Stimulated activated CD4-positive, alpha-beta T cell treated with anti-CD3 and anti-CD28 coated beads, Interleukin-15, amount 100 ng/mL, for 1 hour (primary cell): ENCODE measurements at places on chromosomes 6 and 20.

DNA sequence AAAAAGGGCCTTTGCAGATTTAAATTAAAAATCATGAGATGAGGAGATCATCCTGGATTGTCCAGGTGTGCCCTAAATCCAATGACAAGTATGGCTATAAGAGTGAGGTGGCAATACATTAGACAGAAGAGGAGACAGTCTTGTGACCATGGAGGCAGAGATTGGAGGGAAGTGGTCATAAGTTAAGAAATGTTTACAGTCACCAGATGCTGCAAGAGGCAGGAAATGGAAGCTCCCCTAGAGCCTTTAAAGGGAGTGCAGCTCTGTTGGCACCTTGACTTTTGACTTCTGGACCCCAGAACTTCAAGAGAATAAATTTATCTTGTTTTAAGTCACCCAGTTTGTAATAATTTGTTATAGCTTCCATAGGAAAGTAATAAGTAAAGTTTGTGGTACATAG is 61.1 kb downstream of the HMGN3 start:
- DNase-seq, result no peak

- no peak for DNase-seq
Measured at GRCh38 chr6:3139090-3139903, 18.0 kb downstream of the TUBB2A start.

DNA sequence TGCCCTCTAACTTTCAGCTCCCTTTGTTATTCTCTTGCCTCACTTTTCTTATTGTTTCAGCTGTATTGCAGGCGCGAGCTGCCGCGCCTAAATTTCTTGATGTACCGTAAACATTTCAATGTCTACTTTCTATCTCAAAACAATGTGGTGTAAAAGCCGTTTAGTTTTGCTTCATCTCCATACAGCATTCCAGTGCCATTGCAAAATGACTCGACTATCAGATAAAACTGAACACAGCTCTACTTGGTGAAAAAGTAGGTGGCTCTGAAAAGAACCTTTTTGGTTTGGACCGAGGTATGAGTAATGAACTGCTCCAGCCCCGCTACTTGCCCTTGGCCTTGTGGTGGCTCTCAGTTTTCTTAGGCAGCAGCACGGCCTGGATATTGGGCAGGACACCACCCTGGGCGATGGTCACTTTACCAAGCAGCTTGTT is 74.6 kb downstream of the OR2B2 start:
- no peak for DNase-seq

DNA sequence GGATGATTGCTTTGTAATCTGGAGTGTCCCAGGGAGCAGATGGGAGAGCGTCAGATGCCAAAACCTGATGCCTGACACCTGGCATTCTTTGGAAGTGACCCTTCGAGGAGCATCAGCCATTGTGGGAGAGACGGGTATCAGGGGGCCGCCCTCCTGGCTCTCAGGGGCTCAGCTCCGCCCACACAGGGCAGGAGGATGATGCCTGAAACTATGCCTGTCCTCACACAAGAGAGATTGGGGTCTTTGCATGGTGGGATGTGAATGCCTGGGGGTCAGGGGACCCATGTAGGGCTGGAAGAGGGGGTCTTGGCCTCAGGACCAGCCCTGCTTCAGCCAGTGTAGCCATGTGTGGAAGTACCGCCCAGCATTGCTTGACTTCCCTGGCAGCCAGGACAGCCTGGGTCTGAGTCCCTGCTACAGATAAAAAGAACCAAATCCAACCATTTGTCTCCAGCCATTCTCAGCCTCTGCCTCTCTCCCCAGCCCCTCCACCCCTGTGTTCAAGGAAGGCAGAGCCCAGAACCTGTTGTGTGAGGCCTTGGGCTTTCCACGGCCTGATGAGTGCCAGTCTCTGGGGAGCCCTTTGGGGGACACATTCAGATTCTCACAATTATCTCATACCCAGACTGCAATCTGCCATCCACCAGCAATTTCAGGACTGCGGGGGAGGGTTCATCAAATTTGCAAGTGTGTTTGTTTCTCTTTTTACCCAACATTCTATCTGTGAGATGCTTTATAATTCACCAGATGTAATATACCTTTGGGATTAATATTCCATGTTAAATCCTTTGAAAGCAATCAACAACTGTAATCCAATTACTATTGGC is 371.2 kb downstream of the PREX1 start:
- DNase-seq, result no peak

- DNase-seq, result no peak
Measured at GRCh38 chr6:29566856-29567255, 7.3 kb upstream of the UBD start.

DNA sequence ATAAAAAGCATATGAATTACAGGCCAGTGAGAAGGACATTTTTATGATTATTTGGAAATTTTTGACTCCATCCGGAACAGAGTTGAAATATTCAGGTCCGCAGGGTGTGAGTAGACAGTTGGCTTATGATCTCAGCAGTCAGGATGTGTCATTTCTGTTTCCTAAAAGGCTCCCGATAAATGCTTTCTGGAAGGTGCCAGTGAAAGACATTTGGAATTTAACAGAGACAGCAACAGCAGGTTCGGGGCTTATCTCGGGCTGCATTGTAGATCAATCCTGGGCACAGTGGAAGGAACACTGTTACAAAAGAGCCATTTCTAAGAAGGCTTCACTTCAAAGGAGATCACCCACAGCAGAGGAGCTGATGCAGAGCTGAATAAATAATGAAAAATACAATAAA is 934.4 kb downstream of the KIF16B start:
- no peak for DNase-seq

DNA sequence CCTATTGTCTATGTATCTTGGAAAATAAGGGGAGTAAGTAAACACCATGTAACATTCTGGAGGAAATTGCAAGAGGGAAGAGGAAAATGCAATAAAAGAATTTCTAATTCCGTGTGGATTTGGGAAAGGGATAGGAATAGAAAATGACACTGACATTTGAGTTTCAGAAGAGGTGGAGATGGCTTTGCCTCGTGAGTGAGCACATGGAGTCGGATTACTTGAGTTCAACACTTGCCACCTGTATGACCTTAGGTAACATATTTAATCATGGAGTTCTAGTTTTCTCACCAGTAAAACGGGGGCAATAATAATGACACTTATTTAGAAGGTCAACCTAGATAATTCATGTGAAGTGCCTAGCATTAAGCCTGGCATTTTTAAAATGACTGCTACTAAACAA is 10.8 kb upstream of the PBOV1 start:
- DNase-seq, result no peak

DNA sequence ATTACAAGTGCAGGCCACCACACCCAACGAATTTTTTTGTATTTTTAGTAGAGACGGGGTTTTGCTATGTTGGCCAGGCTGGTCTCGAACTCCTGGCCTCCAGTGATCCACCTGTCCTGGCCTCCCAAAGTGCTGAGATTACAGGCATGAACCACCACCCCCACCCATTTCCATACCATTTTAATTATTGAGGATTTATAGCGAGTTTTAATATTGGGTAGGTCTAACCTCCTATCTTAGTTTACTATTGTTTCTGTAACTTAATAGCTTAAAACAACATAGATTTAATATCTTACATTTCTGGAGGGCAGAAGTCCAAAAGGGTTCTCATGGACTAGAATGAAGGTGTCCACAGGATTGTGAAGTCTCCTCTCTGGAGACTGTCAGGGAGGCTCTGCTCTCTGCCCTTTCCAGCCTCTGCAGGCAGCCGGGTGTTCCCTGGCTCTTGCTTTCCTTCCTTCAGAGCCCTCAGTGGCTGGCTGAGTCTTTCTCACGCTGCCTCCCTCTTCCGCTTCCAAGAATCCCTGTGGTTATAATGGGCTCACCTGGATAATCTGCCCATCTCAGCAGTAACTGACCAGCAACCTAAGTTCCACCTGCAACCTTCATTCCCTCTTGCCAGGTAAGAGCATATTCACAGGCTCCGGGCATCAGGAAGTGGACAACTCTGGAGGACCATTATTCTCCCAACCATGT is 18.6 kb upstream of the BCAS4 start:
- DNase-seq, result no peak

GRCh38 chr6:109360281-109360680 is 22.0 kb downstream of the CD164 start:
- no peak for DNase-seq

DNA sequence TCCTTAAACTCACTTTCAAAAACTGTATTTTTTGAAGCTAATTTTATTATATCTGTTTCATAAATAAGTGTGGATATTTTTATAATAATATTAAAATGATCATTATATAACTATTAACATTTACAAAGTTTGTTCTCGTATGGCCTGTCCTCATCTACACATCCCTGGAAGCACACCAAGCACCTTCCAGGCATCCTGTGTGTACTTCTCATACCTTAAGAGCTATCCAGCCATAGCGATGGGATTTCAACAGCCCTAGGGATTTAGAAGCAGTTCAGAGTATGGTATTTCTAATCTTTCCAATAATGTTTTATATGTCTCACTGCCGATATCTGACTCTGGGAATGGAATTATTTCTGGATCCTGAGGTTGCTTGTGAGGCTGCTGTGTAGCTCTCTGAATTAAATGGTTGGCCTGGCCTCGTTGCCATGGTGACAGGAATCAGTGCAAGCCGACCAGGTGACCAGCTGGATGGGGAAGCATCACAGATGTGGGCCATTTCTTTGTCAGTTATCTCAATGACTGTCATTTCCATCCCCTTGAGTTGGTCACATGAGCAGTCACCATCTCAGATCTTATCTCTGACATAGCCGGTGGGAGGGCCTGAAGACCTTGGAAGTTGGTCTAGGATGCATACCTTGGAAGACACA is 265.2 kb upstream of the RIN2 start:
- no peak for DNase-seq

GRCh38 chr20:57087705-57088104 is 178.7 kb downstream of the BMP7 start:
- DNase-seq, result no peak

- no peak for DNase-seq
Measured at GRCh38 chr6:74574794-74575193, 631.1 kb downstream of the COL12A1 start.

DNA sequence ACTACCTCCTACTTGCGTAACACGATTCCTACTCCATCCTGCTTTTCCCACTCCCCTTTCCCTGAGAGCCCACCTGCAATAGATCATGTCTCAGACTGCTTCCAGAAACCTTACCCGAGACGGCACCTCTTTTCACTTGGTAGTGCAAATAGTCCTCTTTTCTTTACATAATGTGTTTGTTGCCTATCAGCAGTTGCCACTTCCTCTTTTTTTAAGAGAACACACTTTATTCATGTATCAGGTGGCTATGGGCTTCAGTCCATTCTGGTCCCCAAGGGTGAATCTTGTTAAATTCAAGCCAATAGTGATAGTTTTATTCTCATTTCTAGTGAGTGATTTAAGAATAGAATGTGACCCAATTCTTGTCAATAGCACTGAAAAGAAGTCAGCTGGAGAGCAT is 57.7 kb upstream of the FERMT1 start:
- DNase-seq, result no peak
